Prostate gland (tissue), 2 donors: ENCODE measurements at places on chromosomes 2 and 18. TPM values are rescaled to one million over a fixed set of nuclear protein-coding genes. Genes with fewer than 3 reads are reported as not detected.

- peak overlapping the region; percentile 77 for H3K27ac ChIP-seq
- no peak for DNase-seq
- no peaks in the 10 kb centered on the region for H3K27me3 ChIP-seq
- peaks cover 10% of the 10 kb centered on the region for H3K4me1 ChIP-seq
- H3K36me3 ChIP-seq, result no peaks in the 10 kb centered on the region
Measured at GRCh38 chr2:10688921-10689807, 611 bp downstream of the NOL10 start.

GRCh38 chr2:207227062-207227748 is 61.5 kb upstream of the KLF7 start:
- no peak for DNase-seq
- no peaks in the 10 kb centered on the region for H3K27me3 ChIP-seq
- no peaks in the 10 kb centered on the region for H3K36me3 ChIP-seq

DNA sequence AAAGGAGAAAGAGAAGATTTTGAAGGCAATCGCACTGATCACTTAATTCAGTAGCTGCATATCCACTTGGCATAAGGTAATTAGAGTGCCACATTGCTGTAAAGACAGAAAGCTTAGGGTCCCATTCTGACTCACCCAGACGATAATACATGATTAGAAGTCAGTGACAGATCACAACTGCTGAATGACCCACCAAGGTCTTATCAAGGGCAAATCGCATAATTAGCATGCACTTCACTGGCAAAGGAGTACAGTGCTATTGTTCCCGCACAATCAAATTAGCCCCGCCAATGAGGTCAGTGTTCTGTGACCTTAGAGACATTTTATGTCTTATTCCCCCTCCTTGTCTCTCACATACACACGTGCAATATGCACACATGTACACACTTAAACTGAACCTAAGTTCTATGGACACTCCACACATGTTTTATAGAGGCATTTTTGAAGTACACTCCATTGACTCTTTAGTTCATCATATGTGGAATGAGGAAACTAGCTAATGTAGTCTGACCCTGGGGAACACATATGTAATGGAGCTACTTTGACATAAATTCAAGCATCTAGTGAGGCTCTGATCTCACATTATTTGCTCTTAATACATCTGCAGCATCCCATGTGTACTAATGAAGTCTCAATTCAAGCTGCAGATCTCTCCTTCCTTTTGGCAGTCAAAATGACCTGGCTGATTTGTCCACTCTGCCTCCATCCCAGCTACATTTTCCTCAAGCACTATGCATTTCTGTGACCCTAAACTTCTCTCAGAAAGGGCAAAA is 673.8 kb upstream of the FANCL start:
- H3K27me3 ChIP-seq, result no peaks in the 10 kb centered on the region
- no peak overlapping the region for H3K27ac ChIP-seq
- H3K4me1 ChIP-seq, result no peaks in the 10 kb centered on the region
- no peak overlapping the region for H3K4me3 ChIP-seq

GRCh38 chr2:25881764-25882163 is 3.5 kb upstream of the ASXL2 start:
- H3K4me3 ChIP-seq, result no peak overlapping the region
- DNase-seq, result no peak
- no peaks in the 10 kb centered on the region for H3K27me3 ChIP-seq
- no peak overlapping the region for H3K27ac ChIP-seq
- H3K36me3 ChIP-seq, result no peaks in the 10 kb centered on the region

GRCh38 chr2:105646774-105647076 is 98.0 kb upstream of the NCK2 start:
- no peak overlapping the region for H3K27ac ChIP-seq
- DNase-seq, result no peak
- H3K4me3 ChIP-seq, result no peak overlapping the region
- no peaks in the 10 kb centered on the region for H3K4me1 ChIP-seq

DNA sequence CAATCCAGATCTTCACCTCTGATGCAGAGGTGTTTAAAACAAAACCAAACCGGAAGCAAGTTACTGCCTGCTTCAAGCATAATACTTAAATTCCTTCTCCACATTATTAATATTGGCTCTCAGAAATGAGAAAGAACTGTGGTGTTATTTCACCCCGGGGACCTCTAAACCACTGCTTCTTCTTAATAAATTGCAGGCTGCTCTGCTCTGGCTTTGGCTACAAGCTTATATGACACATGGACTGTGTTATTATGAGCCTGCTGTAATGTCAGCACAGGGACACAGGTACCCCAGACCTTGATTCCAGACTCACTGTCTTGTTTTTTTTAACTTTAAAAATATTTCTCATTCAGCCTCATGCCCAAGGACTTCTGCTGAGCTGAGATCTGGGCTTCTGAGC is 45.1 kb downstream of the ST6GAL2 start:
- H3K36me3 ChIP-seq, result no peaks in the 10 kb centered on the region
- no peak overlapping the region for H3K27ac ChIP-seq

- H3K4me3 ChIP-seq, result no peak overlapping the region
- no peaks in the 10 kb centered on the region for H3K4me1 ChIP-seq
- no peaks in the 10 kb centered on the region for H3K27me3 ChIP-seq
- no peak for DNase-seq
- no peak overlapping the region for H3K27ac ChIP-seq
- no peaks in the 10 kb centered on the region for H3K36me3 ChIP-seq
Measured at GRCh38 chr2:129761569-129762021, 217.9 kb upstream of the RAB6C start.

GRCh38 chr18:10170375-10170774 is 256.6 kb downstream of the VAPA start:
- no peaks in the 10 kb centered on the region for H3K4me1 ChIP-seq
- no peaks in the 10 kb centered on the region for H3K27me3 ChIP-seq
- H3K27ac ChIP-seq, result no peak overlapping the region
- no peaks in the 10 kb centered on the region for H3K36me3 ChIP-seq

- no peaks in the 10 kb centered on the region for H3K4me1 ChIP-seq
- DNase-seq, result no peak
- no peaks in the 10 kb centered on the region for H3K36me3 ChIP-seq
Measured at GRCh38 chr2:237413777-237414661, at the start of gene COL6A3. TSS of gene COL6A3 (minus strand) at chr2:237414164. CDS start at chr2:237396817, 17,347 bp downstream.

- H3K27ac ChIP-seq, result no peak overlapping the region
- H3K27me3 ChIP-seq, result no peaks in the 10 kb centered on the region
- no peaks in the 10 kb centered on the region for H3K4me1 ChIP-seq
- no peaks in the 10 kb centered on the region for H3K36me3 ChIP-seq
- no peak overlapping the region for H3K4me3 ChIP-seq
Measured at GRCh38 chr18:69628774-69629359, 228.2 kb downstream of the DOK6 start.

- H3K27ac ChIP-seq, result no peak overlapping the region
- H3K4me3 ChIP-seq, result no peak overlapping the region
- no peak for DNase-seq
- H3K4me1 ChIP-seq, result no peaks in the 10 kb centered on the region
Measured at GRCh38 chr2:181978351-181979150, 7.1 kb upstream of the PPP1R1C start.

GRCh38 chr2:206275312-206276055 is 1.0 kb downstream of the ZDBF2 start:
- no peaks in the 10 kb centered on the region for H3K4me1 ChIP-seq
- H3K36me3 ChIP-seq, result no peaks in the 10 kb centered on the region
- peak overlapping the region; percentile 74 for H3K27ac ChIP-seq
- H3K27me3 ChIP-seq, result peaks cover 5% of the 10 kb centered on the region

- H3K4me3 ChIP-seq, result no peak overlapping the region
- H3K27me3 ChIP-seq, result no peaks in the 10 kb centered on the region
- no peak overlapping the region for H3K27ac ChIP-seq
- no peaks in the 10 kb centered on the region for H3K36me3 ChIP-seq
Measured at GRCh38 chr2:129336276-129336675, 643.2 kb upstream of the RAB6C start.

GRCh38 chr2:239328351-239329191 is 72.2 kb downstream of the HDAC4 start:
- peaks cover 12% of the 10 kb centered on the region for H3K4me1 ChIP-seq
- no peaks in the 10 kb centered on the region for H3K36me3 ChIP-seq
- DNase-seq, result no peak
- H3K27me3 ChIP-seq, result no peaks in the 10 kb centered on the region

DNA sequence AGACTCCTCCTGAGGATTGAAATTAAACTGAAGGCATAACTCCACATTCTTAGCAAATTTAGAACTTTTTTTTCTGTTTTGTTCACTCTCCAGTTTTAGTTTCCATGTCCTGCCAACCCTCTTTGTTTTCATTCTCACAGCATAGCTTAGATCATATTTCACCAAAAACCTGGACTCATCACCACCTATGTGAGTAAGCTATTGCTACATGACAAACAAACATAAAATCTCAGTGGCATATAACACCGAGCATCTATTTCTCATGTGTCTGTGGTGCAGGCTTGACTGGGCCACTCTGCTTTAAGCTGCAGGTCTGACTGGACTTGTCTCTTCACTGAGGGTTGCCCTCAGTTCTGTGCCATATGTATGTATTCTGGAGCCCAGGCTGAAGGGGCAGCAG is 385.2 kb downstream of the ARHGAP15 start:
- no peak overlapping the region for H3K27ac ChIP-seq
- no peaks in the 10 kb centered on the region for H3K36me3 ChIP-seq
- no peak overlapping the region for H3K4me3 ChIP-seq
- H3K27me3 ChIP-seq, result no peaks in the 10 kb centered on the region

DNA sequence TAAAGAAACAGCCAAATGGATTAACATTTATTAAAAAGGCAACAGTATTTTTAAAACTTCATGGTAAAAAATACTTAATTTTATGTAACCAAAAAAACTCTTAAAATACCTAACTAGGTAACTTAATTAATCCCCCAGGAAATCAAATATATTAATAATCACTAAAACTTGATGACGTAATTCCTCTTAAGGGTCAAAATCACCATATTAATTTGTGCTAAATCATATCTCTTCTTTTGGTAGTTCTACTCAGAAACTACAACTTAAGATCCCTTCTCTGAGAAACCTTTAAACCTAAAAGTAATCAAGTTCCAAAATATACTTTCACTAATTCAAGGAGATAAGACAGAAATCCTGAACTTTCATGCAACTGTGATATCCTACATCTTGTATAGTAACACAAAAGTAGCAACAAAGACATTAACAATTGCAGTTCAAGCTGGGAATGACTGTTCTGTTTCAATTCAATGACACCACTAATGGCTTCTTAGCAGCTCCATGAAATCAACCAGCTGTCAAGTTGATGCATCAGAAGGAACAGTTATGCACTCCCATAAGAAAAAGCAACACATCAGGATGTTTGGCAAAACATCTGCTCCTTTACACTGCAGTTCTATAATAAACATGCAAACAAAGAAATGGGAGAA is 4.0 kb downstream of the BAZ2B start:
- peak overlapping the region; percentile 25 for H3K27ac ChIP-seq
- DNase-seq, result no peak
- no peaks in the 10 kb centered on the region for H3K27me3 ChIP-seq
- H3K4me1 ChIP-seq, result no peaks in the 10 kb centered on the region

ABHD1 gene
- total RNA-seq, result 4.1 TPM

HAAO gene
- 10.3 TPM for total RNA-seq

G6PC2 gene
- total RNA-seq, result not detected
